ENCODE measurements at places on chromosomes 5 and 9.

GRCh38 chr5:57085306-57086081 is 88.4 kb upstream of the GPBP1 start:
- no peak for DNase-seq

DNA sequence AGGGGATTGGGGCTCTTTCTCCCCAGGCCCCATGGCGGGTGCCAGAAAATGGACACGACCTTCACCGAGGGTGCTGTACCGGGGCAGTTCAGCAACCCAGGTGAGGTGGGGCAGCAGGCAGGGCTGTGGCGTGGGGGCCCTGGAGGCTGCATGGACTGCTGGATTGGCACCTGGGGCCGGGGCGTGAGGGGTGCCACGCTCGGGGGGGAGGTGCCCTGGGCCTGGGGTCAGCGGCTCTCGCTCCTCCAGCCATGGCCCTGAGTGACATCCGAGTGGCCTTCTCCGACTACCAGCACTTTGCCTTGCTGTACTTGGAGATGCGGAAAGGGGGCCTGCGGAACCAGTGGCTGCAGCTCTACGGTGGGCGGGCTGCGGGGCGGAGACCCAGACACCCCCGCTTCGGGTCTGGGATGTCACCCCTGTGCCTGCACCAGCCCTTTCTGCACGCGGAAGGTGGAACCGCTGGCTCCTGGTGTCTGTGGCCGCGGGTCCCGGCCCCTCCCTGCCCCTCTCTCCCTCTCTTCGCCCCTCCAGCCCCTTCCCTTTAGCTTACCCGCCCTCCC is 1.8 kb downstream of the LCNL1 start:
- DNase-seq: no peak

DNA sequence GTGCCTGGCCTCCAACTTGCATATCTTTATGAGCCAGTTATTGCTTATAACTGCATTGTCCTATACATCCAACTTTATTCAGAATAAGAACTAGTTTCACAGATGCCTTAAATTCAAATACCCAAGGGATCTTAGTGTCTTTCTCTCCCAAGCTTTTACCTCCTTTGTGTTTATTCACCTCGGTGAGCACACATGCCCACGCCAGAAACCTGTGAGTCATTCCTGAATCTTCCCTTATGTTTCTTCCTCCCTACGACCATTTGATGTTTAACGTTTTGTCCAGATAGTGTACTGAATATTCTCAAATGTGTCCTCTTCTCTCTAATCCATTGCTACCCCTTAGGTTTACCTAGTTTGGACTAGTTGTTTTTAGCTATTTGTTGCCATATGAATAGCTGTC is 55.5 kb upstream of the MEGF10 start:
- no peak for DNase-seq

- DNase-seq: no peak
Measured at GRCh38 chr9:122033775-122034373, 59.2 kb downstream of the TTLL11 start.

GRCh38 chr9:133483611-133484010 is 4.7 kb upstream of the SLC2A6 start:
- no peak for DNase-seq

GRCh38 chr9:134536931-134537330 is 104.7 kb upstream of the COL5A1 start:
- no peak for DNase-seq

DNA sequence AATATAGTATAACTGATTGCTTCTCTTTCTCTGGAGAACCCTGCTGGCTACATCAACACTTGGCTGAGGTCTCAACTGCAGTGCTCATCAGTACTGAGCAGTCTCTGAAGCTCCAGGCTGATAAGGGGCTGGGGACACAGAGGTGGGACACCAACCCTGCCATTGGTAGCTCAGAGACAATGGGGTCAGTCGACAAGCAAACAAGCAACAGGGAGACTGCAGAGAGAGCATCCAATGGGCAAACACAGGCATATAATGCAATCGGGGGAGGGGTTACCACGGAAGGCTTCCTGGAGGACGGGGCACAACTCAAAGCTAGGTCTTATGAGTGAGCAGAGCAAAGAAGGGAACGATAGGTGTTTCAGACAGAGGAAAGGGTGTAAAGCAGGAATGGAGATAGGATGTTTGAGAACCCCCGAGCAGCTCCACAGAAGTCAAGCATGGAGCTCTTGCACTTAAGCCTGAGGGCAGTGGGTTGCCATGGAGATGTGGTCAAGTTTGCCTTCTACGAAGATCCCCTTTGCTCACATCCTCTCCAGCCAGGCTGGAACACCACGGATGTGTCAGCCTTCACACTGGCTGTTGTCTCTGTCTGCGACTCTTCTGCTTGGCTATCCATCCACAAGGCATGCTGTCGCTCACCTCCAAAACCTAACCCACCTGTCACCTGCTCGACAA is 21.5 kb upstream of the AKNA start:
- DNase-seq: peak; percentile 57

DNA sequence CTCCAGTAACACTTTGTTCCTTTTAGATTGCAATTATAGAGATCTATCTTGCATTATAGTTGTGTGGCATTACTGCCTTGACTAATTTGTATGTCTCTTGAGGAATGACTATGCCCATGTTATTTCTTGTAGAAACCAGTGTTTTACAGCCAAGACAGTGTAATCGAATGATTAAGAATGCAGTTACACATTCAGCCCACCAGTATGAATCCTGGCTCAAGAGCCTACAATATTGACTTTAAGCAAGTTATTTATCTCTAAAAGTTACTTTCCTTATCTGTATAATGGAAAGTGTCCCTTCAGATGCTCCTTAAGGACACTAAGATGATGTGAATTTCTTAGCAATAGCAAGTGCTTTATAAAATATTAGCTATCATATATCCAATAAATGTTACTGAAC is 9.7 kb upstream of the SNX24 start:
- no peak for DNase-seq

DNA sequence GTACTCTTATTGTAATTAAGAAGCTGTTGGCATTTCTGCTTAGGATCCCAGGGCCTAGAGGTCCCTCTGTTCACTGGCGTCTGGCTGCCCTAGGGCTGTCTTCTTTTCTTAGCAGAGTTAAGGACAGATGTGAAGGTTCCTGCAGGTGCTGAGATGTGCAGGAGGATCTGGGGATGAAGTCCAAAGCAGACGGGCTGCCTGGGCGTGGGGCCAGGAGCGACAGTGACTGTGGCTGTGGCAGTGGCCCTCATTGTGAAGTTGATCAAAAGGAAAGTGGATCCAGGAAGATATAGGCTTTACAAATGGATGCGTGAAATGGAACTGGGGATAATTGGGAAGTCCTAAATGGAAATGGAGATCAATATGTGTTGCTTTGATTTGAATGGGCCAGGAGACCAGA is 19.1 kb upstream of the SH3PXD2B start:
- DNase-seq: no peak

- no peak for DNase-seq
Measured at GRCh38 chr5:2522372-2522771, 229.1 kb downstream of the IRX2 start.

- DNase-seq: peak; percentile 64
Measured at GRCh38 chr9:100213730-100214477, 114.9 kb downstream of the INVS start.

DNA sequence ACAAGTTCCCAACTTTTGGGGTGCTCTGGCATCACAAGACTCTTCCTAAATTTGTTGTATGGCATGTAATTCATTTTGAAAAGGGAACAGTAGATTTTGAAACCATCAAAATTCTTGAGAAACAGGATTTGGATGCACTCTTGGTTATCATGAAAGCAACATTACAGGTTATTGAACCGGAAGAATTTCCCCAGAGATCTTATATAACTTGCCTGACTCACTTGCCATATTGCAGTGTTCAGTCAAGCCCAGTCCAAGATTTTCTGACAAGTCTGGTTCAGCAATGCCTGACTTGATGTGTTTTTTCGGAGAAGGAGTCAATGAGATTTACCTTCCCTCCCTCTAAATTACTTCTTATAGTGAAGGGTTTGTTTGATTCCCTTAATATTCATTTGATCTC is 32.0 kb downstream of the SMIM15 start:
- no peak for DNase-seq

DNA sequence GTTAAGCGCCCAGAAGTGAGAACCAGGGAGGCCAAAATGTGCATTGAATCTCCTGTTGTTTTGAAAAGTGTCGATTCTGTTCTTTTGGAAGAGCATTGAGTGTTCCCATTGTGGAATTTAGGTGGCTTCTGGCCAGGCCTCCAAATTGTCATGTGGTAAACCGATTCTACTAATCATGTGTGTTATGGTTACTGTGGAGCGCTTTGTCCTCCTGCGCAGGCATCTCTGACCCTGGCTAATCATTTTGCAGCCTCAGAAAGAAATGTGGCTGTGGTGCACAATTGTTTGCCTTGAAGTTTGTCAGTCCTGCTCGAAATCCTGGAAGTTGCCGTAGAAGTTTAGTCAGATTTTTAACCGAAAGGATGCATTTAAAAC is 121.3 kb downstream of the RASGRF2 start:
- DNase-seq: no peak

DNA sequence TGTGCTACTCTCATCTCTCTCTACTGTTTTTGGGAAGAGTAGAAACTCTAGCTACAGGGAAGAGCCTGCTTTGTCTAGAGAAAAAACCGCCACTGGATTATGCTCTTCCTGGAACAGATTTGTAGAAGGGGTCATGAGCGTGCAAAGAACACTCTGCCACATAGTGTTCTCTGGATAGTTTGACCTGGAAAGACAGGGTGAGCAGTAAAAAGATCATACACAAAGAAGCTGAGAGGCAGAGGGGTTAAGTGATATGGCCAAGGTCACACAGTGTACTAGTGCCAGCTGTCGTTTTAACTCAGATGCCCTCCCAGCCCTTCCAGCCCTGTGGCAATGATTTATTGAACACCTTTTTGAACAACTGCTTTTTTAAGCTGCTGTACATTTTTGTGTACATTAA is 182.2 kb downstream of the NNT start:
- no peak for DNase-seq

- DNase-seq: no peak
Measured at GRCh38 chr5:87403899-87404298, 8.8 kb downstream of the CCNH start.

- DNase-seq: peak; percentile 92
Measured at GRCh38 chr9:70419556-70420440, 5.3 kb upstream of the KLF9 start.

GRCh38 chr5:91119217-91119616 is 263.9 kb downstream of the ARRDC3 start:
- DNase-seq: no peak

DNA sequence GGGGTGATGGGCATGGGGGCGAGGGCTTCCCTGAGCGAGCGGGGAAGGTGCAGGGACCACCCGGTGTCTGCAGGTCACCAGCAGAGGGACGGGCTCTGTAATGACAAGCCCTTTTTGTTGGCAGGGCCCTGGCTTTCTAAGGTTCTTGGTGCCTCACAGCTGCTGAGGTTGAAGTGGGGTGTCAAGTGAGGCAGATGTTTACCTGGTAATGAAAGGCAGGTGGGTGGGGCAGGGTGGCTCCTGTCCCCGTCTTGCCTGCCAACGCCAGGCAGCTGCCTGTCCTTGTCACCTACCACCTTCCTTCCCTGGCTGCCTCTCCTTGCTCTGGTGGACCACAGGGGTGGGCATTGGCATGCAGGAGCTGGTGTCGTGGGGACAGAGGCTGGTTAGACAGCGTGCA is 41.0 kb upstream of the SEMA4D start:
- DNase-seq: no peak

- peak; percentile 11 for DNase-seq
Measured at GRCh38 chr5:40585537-40586267, 94.0 kb upstream of the PTGER4 start.

DNA sequence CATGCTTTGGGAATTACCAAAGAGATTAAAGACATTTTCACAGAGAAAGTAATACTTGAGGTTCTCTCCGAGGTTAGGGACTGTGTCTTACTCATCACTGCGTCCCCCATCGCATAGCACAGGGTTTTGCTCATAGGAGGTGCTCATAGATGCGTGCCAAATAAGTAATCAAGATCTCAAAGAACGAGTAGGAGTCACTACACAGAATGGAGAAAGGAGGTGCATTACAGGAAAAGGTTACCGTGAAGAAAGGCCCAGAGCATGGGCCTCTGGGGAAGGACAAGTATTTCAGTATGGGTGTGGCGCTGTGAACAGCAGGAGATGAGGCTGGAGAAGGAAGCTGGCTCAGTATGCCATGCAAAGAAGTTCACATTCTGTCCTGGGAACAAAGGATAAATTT is 182.4 kb downstream of the ACTL7B start:
- DNase-seq: no peak
